ENCODE measurements at places on chromosomes 1 and 21.

DNA sequence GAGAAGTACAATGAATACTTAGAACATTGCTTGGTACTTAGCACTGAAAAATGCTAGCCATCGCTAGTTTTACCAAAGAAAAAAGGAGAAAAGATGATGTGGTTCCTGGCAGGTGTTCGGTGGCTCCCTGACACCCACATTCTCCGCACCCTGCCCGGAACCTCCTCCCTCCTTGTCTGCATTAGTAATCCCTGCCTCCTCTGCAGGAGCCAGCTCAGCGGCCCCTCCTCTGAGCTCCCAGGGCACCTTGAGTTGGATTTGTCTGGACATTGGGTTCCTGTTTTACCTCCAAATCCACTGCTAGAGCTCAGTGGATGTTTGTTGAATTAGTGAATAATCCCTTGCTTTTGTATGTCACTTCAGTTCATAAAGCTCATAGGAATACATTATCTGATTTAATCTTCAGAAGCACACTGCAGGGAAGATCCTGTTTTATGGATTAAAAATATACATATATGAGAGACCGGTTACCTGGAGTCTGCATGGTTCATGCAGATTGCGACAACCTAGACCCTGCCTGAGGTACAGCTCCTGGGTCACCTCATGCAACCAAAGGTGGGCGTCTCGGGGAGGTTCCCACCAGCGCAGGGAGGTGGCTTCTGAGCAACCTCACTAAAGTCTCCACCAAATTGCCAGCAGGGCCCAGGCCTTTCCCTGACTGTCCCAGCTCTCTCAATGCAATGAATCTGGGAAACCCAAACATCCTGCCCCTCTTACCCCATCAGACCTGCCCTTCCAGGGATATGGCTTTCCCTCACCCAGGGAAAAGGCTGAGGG, 24.2 kb downstream of the PCAT6 start:
- no peak for DNase-seq

DNA sequence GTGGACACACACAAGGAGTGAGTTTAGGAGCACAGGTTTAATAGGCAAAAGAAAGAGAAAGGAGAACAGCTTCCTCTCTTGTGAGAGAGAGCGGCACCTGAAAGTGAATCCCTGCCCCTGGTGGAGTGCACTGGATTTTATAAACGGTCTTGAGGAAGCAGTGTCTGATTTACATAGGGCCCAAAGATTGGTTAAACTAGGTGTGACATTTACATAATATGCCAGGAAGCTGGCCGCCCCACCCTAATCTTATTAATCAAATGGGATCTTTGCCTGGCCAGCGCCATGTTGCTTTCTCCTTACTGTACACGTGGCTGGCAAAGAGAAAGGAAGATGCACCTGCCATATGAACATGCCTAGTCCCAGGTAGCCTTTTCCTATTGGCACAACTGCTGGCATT, 38.7 kb downstream of the CFH start:
- no peak for DNase-seq

- no peak for DNase-seq
Measured at GRCh38 chr21:20662514-20662913, 335.7 kb upstream of the NCAM2 start.

DNA sequence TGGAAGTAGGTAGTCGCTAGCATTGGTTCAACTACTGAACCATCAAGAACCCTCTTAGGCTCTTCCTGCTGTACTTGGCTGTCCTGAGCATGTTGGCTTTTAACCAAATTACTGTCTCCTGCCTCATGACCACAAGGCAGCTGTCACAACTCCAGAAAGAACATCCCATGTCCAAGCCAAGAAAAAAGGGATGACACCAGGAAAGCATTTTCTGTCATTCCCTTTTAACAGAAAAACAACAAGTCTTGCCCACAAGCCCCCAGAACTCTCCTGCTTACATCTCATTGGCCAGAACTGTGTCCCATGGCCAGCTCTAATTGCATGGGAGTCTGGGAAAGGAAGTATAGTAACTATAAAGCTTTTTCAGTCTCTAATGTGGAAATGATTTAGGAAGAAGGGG, 2.4 kb upstream of the RNU5D-1 start:
- DNase-seq: no peak

GRCh38 chr1:119009312-119009655, 21.1 kb upstream of the TBX15 start:
- no peak for DNase-seq
